ENCODE measurements at places on chromosomes 7 and 10.

GRCh38 chr7:1669954-1670893, at the start of gene ELFN1:
Gene ELFN1 (plus strand): TSS chr7:1670277. CDS start chr7:1744597, 74,320 bp downstream.
- DNase-seq = peak; percentile 85

DNA sequence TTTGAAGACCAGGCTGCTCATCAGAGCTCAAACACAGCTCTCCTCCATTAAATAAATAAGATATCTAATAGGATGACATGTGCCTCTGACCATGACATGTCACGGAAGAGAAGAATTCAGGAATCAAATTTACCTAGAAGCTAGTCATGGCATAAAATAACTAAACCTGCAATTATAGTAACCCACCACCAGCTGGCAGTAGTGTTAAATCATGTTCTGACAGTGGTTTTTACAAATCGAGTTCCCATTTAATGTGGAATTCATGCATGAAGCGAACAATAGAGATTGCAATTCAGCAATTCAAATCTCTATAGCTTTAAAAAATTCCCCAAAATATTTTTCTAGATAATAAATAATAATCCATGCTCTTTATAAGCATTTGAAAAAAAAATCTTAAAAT, 74.6 kb upstream of the IKZF1 start:
- no peak for DNase-seq

- no peak for DNase-seq
These were observed 243.9 kb downstream of the SNX13 start for GRCh38 chr7:17696422-17696821.

GRCh38 chr10:35511647-35512046, 93.5 kb upstream of the GJD4 start:
- no peak for DNase-seq

DNA sequence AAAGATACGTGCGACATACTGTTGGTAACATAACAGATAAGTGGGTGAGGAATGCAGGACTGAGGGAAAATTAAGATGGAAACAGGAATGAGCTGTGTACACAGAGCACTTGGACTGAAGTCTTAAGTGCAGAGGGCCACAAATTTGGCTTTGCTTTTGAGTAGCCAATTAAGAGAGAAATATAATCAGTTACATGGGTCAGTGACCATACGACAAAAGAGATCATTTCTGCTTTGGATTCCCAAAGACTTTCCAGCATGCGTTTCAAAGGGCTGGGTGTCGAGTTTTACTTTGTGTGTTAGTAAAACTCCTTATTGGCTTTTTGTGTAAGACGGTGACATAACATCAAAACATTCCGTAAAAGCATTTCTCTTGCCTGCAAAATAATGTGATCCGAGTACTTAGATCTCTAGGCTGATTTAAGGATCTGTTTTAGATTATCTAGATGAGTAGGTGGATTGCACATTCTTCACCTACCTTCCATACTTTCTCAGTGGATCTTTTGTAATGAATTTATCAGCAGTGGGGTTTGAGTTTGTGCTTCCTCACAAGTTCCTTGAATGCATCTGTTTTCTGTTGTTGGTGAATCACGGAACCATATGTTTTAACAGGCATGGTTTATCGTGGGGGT, 7.5 kb downstream of the RABGEF1 start:
- no peak for DNase-seq

GRCh38 chr10:20075713-20076112, 259.5 kb downstream of the PLXDC2 start:
- no peak for DNase-seq

DNA sequence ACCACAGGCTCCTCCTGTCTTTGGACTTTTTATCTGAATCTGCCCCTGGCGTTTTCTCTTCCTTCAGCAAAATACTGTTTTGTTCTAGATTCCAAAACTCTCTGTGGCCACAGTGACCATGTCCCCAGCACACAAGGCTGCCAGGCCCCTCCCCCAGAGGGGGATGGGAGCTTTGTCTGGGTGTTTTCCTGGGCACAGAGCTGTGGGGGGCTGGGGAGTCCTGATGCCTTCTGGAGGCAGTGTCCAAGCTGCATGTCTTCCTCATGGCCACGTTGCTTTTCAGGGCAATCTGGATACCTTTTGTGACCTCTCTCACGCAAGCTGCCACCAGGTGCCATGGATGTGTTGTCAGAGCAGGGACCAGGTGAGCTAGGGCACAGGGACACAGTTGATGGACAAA, 26.2 kb downstream of the ANTXRL start:
- DNase-seq = no peak

GRCh38 chr7:149790146-149790548, 16.8 kb upstream of the ZNF467 start:
- DNase-seq = no peak

DNA sequence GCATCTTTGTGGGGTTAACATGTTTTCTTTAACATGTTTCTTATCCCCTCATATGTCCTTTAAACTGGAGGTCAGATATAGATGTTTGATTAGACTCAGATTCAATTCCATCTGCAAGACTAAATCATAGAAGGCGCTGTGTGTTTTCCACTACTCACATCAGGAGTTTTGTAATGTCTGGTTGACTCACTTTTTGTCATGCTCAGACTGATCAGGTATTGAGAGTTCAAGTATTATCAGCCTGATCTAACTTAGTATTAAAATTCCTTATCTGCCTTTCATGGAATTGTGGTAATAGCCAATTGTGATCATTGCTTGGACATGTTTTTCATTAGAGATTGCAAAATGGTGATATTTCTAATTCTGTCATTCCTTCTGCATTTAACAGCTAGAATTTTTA, 30.2 kb downstream of the ENTPD7 start:
- DNase-seq = no peak

DNA sequence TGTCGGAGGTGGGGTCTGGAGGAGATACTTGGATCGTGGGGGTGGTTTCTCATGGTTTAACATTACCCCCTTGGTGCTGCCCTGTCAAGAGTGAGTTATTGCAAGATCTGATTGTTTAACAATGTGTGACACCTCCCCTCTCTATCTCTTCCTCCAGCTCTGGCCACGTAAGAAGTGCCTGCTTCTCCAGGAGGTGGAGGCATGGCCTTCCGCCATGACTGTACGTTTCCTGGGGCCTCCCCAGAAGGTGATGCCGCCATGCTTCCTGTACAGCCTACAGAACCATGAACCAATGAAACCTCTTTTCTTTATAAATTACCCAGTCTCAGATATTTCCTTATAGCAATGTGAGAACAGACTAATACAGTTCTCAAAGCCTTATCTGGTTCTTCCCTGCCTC, 547.0 kb downstream of the CALN1 start:
- DNase-seq = no peak

DNA sequence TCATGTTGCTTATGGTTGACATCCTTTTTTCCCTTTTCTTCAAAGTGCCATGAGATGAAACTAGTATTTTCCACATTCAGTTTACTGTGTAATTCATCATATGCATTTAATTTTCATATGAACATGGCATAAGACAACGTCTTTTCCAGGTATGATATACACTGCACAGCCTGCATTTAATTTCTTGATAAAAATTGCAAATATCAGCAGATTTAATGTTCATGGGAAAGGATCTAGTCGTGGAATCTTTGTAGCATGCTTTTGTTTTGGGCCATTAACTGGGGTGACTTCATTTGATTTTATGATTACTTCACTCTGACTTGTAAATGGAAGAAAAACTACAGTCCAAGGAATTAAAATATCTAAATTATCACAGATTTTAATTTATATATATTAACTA, 837.3 kb downstream of the IPMK start:
- no peak for DNase-seq

GRCh38 chr7:151847681-151848081, 29.2 kb downstream of the PRKAG2 start:
- no peak for DNase-seq

- DNase-seq = no peak
These were observed 102.1 kb upstream of the DDC start for GRCh38 chr7:50667338-50667737.

DNA sequence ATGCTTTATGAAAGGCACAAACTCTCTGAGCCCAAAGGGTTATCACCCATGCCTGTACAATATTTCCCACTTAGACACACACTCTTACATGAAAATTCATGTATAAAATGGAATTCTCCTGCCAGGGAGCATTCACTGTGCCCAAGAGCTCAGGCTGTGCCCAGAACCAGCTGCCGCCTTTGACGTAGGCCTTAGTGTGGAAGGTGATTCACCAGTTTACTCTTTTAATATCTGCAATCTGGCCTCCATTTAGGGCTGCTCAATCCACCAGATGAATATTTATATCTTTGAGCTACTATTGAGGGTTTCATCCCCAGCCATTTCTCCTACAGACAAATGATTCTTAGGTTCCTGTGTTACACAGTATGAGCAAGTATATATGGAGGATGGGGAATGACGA, 849.7 kb downstream of the CNTNAP2 start:
- DNase-seq = no peak

DNA sequence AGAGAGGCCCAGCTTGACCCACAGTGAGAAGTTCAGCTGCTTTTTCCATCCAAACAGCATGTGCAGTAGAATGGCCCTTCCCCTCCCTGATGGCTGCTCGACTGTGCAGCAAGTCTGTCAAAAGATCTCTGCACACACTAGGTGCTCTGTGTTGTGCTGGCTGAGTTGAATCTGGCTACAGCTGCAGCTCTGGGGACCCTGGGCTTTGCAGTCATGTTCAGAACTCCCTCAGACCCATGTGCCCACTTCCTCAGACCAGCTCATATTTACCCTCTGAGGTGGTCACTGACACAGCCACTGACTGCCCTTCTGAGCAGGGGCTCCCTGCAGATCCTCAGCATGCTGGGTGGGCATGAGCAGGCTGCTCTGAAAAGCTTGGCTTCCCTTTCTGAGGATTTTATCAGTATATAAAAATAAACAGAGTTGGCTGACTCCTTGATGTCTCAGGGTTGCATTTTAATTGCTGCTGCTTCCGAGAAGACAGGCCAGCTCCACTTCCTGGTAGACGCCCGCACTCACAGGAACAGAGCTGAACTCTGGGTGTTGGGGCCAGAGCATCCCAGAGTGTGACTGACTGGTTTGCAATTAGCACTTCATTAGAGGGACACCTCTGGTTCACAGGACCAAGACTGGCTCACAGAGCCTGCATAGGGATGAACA, 507.9 kb downstream of the RPS24 start:
- DNase-seq = peak; percentile 43

- DNase-seq = peak; percentile 81
These were observed 23.5 kb downstream of the ABLIM1 start for GRCh38 chr10:114634609-114634979.

- no peak for DNase-seq
These were observed 471.9 kb upstream of the CELF2 start for GRCh38 chr10:10545771-10546170.

GRCh38 chr7:151442776-151443496, 3.0 kb upstream of the CRYGN start:
- DNase-seq = no peak

DNA sequence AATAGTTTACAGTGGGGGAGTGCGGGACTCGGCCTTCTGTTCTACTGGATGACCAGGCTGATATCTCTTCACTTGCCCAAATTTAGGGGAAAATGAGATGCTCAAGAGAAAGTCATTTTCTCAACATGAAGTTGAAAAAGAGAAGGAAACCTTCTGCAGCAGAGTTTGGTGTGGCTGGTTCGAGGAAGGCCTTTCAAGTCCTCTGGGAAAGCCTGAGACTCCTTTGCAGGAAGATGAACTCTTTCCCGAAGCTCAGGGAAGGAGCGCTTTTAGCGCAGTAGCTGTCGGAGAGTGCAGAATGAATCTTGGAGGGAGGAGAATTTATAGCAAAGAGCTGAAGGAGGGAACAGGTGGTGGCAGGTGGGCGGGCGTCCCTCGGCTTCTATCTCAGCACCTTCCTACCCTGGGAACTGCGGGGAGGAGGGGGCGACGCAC, at the start of gene ATOH7:
TSS of gene ATOH7 (minus strand) at position 297 of the 435 bp plus-strand sequence. CDS start 436 bp downstream, outside the sequence.
- DNase-seq = no peak
